Stimulated activated CD4-positive, alpha-beta T cell treated with anti-CD3 and anti-CD28 coated beads, TNF-alpha, amount 100 ng/mL, for 24 hours (primary cell): ENCODE measurements at places on chromosomes 7 and 10.

GRCh38 chr7:141074162-141074991, 513 bp downstream of the TMEM178B start:
- no peak for DNase-seq

- DNase-seq = no peak
Measured at GRCh38 chr7:158315881-158316280, 271.7 kb downstream of the PTPRN2 start.

DNA sequence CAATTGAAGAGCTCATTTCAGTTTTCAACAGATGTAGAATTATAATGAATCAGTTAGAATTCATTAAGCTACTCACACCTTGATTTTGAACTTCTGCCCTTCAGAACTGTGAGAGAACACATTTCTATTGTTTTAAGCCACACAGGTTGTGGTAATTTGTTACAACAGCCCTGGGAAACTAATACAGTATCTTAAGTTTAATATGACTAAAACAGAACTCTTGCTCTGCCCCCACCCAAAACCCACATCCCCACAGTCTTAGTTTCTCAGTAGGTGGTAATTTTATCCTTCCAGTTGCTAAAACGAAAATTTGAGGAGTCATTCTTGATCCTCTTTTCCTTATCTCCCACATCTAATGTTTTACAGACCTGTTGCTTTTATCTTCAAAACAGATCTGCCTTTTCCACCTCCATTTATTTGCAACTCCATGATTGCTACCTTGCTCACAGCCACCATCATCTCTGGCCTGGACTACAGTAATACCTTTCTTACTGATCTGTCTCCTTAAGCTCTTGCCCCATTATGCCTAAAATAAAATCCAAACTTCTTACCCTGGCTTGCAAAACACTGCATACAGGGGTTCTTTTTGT, 72.8 kb upstream of the NXPH1 start:
- no peak for DNase-seq

GRCh38 chr10:102229810-102230263, 3.7 kb downstream of the ELOVL3 start:
- DNase-seq = peak; percentile 86

GRCh38 chr7:139394540-139394939, 34.8 kb downstream of the LUC7L2 start:
- no peak for DNase-seq

DNA sequence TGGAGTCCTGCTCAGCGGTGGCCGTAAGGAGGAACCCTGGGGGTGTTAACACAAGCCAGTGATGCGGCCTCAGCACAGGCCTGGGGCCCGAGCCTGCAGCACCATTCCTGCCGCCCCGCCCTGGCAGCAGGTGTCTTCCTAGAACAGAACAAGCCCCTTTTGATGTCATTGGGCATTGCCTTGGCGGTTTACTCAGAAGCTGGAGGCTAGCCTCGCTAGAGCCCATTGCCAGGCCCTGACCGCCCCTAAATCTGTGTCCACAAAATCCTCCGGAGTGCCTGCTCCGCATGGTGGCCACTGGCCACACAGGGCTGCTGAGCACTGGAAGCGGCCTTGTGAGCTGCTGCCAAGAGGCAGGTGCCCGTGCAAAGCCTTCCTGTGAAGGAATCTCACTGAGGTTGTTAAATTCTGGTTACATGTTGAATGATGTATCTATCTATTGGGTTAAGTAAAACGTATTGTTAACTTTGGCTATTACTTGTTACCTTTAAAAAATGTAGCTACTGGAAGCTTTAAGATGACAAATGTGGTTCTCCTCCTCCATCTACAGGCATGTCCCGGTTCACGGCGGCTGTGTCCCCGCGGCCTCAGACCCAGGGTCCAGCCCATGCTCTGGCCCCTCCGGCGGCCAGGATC, 1.2 kb upstream of the INPP5A start:
- DNase-seq = no peak

GRCh38 chr10:100807241-100807951, 62.0 kb downstream of the PAX2 start:
- no peak for DNase-seq

- peak; percentile 25 for DNase-seq
Measured at GRCh38 chr7:130180571-130181262, 24.5 kb downstream of the TMEM209 start.

DNA sequence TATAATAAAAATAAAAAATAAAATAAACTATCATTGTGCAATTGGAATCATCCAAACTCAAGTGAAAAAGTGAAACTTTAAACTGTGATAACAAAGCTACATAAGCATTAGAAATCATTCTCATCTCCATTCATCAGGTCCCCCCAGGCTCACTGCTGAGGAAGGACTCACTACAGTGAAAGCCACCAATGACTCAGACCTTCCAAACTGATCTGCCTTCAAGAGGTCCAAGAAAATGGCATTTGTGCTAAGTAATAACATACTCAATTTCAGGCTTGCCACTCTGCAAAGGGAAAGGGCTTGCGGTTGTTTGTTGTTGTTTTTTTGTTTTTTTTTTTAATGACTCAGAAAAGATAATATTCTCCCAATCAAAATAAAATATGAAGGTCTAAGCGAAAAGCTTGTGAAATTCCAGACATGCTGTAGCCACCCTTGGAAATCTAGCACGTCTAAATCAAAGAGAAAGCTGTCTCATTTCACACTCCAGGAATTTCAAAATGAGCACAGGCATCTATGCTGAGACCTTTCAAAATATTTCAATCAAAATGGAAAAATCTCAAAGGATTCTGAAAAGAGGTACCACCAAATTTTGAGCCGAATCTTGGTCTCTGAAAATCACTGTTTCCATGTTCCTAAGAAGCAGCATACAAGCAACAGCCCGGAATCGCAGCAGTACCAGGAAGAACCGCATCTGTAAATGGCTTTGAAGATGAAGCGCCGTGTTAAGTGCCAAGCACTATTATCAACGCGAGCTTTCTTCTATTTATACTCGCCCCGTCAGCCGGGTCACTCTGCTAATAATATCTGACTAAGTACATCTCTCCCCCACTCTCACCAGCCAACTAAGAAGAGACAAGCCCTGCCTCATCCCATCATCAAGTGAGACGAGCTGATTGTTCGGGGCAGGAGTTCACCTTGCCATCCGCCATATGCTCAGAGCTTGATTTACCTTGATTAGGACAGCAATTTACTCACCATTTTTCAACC, 13.5 kb downstream of the SFMBT2 start:
- DNase-seq = peak; percentile 21

DNA sequence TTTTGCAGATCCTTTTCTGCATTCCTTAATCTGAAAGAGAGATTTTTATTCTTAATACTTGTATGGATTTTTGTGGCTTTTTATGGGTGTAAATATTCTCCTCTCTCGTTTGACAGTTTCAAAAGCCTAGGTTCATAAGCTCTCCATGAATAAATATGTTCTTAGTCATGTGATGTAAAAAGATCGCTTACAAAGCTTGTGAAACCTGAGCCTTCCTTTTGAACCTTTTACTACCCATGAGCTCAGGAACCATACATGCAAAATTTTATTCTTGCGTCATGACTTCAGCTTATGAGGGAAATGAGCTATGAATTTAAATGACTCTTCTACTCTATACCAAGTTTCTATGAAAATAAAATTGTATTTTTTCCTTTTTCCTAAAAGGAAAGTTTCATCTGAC, 98.7 kb downstream of the POLL start:
- no peak for DNase-seq

- DNase-seq = no peak
Measured at GRCh38 chr7:55073976-55074528, 55.2 kb downstream of the EGFR start.

DNA sequence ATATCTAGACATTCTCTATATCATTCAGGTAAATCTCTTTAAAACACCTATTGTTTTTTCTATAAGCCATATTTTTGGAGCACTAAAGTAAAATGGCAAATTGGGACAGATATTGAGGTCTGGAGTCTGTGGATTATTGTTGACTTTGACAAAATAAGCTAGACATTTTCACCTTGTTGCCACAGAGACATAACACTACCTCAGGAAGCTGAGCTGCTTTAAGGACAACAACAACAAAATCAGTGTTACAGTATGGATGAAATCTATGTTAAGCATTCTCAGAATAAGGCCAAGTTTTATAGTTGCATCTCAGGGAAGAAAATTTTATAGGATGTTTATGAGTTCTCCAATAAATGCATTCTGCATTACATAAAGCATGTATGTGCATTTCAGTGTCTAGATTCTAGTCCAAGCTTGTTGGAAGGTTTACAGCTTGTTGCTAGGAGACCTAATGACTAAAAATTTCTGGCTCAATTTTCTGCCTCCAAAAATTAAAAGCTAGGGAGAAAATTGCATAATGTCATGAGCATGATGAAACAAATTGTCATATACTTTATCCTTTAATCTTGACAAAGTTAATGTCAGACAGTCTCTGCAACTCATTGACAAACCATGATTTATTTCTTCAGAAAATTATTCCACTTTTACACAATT, 18.3 kb downstream of the LIPM start:
- no peak for DNase-seq

- no peak for DNase-seq
Measured at GRCh38 chr7:115662676-115663075, 367.9 kb downstream of the TFEC start.

DNA sequence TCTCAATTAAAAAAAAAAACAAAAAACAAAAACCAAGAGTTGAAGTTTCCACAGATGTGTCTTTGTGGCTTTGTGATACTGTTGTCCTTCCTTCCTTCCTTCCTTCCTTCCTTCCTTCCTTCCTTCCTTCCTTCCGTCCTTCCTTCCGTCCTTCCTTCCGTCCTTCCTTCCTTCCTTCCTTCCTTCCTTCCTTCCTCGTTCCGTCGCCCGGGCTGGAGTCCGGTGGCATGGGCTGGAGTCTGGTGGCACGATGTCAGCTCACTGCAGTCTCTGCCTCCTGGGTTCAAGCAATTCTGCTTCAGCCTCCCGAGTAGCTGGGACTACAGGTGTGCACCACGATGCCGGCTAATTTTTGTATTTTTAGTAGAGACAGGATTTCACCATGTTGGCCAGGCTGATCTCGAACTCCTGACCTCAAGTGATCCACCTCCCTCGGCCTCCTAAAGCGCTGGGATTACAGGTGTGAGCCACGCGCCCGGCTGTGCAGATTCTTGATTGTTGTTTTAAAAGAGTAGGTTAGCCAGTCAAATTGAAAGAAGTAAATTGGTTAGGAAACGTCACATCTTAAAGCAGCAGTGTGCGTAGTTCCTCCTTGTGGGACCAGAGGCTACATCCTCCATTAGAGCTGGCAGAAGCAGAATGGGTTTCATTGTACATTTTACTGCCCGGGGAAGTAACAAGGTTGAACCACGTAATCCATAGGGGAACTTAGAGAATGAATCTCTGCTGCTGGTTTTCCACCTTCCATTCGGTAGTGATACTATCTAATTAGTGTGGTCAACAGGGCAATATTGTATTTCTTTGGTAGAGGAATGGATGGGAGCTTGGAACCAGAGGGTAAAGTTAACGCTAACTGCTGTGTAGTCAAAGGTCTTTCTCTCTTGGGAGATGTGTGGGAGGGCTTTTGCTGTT, 20.6 kb downstream of the DNAJB6 start:
- DNase-seq = no peak

- DNase-seq = no peak
Measured at GRCh38 chr10:490891-491571, 198.4 kb downstream of the DIP2C start.

- no peak for DNase-seq
Measured at GRCh38 chr7:117839507-117839906, 33.7 kb downstream of the CTTNBP2 start.

- DNase-seq = no peak
Measured at GRCh38 chr7:116776610-116777289, 85.6 kb upstream of the CAPZA2 start.

GRCh38 chr10:103584216-103585010, 90.9 kb downstream of the NEURL1 start:
- DNase-seq = peak; percentile 31

DNA sequence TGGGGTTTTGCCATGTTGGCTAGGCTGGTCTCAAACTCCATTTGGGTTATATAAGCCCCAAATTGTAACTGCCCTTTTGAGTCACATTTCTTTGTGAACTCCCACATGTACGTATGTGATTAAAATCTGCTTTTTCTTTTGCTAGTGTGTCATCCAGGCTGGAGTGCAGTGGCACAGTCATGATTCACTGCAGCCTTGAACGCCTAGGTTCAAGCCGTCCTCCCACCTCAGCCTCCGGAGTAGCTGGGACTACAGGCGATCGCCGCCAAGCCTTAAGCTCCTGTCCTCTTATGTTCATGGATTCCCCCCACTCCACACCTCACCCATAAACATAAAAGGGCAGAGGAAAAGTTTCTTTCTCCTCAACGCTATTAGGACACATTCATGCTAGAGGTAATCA, 4.4 kb upstream of the SMC3 start:
- DNase-seq = no peak

DNA sequence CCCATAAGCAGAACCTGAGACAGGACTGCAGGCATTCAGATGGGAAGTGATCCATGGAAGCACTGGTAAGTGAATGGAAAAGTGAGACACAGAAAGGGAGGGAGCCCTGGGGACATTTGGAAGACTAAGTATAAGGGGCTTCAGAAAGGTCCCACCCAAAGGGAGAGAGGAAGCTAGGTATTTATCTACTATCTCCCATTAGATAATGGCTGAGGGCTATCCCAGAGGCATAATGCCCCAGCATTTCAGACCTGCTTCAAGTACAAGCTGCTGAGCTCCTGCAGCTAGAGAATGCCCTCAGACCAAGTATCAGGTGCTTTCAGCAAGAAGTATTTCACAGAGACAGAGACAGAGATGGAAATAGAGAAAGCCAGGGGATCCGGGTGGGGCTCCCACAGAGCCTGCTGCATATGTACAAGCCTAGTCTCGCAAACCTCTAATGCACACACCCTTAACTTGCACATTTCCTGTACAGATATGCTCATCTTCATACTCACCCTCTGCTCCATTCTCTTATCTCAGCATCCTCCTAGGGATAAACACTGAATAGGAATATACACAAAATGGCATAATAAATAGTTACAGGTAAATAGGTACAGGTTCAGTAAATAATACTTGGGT, 20.2 kb downstream of the KDM7A start:
- no peak for DNase-seq

DNA sequence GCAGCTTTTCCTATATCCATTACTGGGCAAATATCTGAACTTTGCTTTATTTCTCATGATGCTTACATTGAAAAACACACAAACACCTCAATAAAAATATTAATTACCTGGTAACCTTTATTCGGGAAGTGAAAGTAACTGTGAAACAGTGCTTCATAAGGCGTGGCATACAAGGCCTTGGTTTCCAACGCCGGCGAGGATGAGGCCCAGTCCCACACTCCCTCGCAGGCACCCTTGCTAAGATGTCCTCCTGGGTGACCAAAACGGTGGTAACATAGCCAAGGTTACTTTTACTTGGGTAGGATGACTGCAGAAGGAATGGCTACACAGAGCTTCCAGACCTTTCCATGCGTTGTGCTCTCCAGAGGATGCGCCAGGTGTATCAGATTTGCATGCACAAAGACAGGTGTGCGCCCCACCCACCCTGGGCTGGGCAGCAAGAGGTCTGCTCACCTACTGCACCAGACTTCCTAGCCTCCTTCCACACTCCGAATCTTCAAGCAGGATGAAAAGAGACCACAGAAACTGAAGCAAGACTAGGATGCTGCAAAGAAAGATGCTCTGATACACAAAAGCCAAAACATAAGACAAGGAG, 13.3 kb upstream of the DAGLB start:
- no peak for DNase-seq

GRCh38 chr7:29084832-29085231, 61.5 kb downstream of the CPVL start:
- DNase-seq = no peak

- DNase-seq = peak; percentile 6
Measured at GRCh38 chr7:130733931-130734814, at the start of gene KLF14. Gene KLF14 (minus strand): TSS chr7:130734207. CDS start chr7:130734033, 174 bp downstream.

- DNase-seq = no peak
Measured at GRCh38 chr7:128017460-128017859, 13.8 kb downstream of the LRRC4 start.
